ENCODE measurements at places on chromosomes 5 and 9.

- no peak for DNase-seq
Observed at GRCh38 chr5:137209232-137209809, 289.8 kb downstream of the SPOCK1 start.

- DNase-seq: no peak
Observed at GRCh38 chr9:128343855-128344254, 3.5 kb downstream of the SLC27A4 start.

GRCh38 chr9:19922476-19923118 lies 133.8 kb upstream of the SLC24A2 start:
- DNase-seq: no peak

DNA sequence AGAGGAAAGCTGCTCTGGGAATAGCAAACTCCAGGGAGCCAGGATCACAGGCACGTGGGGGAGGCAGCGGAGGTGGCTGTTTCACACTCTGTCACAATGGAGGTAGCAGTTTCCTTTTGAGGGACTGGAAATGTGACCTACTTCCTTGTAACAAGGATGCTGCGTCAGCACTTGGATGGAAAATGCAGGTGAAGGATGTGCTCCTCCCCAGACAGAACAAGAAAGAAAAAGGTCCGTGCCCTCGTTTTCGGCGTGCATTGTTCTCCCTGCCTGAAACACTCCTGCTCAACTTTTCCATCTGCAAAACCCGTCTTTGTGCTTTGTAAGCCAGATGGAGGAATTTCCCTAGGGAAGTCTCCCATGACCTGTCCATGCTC lies 55.1 kb upstream of the SH3PXD2B start:
- DNase-seq: no peak

GRCh38 chr9:114000063-114000454 lies 78.0 kb downstream of the AMBP start:
- DNase-seq: no peak

- DNase-seq: no peak
Observed at GRCh38 chr9:88746743-88747398, 211.9 kb downstream of the NXNL2 start.
